ENCODE measurements at places on chromosomes 2 and 18. TPM values are rescaled to one million over a fixed set of nuclear protein-coding genes. Genes with fewer than 3 reads are reported as not detected.
A peak's percentile ranks its signal among the peaks of the same experiment; 100 is the strongest.

The PCARE gene
- total RNA-seq: 2.2 TPM

The RNF152 gene
- total RNA-seq: 18.3 TPM

The ALK gene
- 0.27 TPM for total RNA-seq

The SPP2 gene
- total RNA-seq: 78.5 TPM

The ERMN gene
- total RNA-seq: 0.07 TPM

The DYNAP gene
- not detected for total RNA-seq

The PXDN gene
- total RNA-seq: 78.8 TPM

The TCF23 gene
- not detected for total RNA-seq

The DPP4 gene
- 256 TPM for total RNA-seq

GRCh38 chr2:133867166-133867565 is 298.9 kb upstream of the NCKAP5 start:
- H3K36me3 ChIP-seq: no peaks in the 10 kb centered on the region
- no peak for DNase-seq
- no peak overlapping the region for H3K27ac ChIP-seq
- H3K4me3 ChIP-seq: no peak overlapping the region
- no peaks in the 10 kb centered on the region for H3K27me3 ChIP-seq

DNA sequence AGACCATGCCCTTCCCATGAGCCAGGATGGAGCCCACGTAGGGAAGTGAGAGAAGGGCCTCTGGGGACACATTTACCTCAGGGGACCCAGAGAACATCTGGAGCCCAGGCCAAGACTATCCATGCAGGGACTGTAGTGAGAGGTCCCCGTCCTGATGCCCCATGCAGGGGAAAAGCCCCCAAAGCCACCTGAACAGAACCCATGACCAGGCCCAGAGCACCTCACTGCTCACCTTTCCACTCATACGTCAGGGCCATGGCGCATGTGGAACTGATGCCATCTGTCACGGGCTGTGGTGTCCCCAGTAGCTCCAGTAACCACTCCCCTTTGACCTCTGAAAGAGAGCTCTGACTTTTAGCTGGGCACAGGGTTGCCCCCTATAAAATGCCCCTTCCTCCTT is 106.5 kb upstream of the TEX51 start:
- no peaks in the 10 kb centered on the region for H3K36me3 ChIP-seq
- no peak for DNase-seq
- peaks cover 24% of the 10 kb centered on the region for H3K27me3 ChIP-seq
- no peaks in the 10 kb centered on the region for H3K4me1 ChIP-seq
- no peak overlapping the region for H3K4me3 ChIP-seq

DNA sequence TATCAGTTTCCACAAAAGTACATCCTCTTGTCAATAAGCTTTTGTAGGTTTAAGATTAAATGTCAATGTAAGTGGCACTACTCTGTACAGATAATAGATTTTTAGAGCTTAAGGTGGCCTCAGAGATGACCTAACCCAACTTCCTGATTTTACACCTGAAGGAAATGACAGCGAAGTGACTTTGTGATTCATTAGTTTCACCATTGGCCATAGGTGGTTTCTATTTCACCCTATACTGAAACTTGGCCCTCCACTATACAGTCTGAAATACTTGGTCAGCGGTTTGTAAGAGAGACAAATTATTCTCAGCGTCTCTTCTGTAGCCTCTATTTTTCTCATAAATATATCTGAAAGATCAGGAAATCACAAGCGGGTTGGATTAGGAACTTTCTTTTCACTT is 330.4 kb upstream of the FAM98A start:
- H3K27ac ChIP-seq: no peak overlapping the region
- no peak overlapping the region for H3K4me3 ChIP-seq
- no peaks in the 10 kb centered on the region for H3K27me3 ChIP-seq
- H3K4me1 ChIP-seq: no peaks in the 10 kb centered on the region

GRCh38 chr2:37459095-37459981 is 114.9 kb downstream of the QPCT start:
- DNase-seq: no peak
- H3K36me3 ChIP-seq: no peaks in the 10 kb centered on the region
- H3K4me3 ChIP-seq: no peak overlapping the region
- H3K27ac ChIP-seq: peak overlapping the region; percentile 49
- no peaks in the 10 kb centered on the region for H3K27me3 ChIP-seq

- peaks cover 10% of the 10 kb centered on the region for H3K27me3 ChIP-seq
- no peak within 1 kb of the TSS for H3K27ac ChIP-seq
- H3K36me3 ChIP-seq: no peaks in the 10 kb centered on the region
These were observed at the start of gene NMUR1 for GRCh38 chr2:231530099-231531011. NMUR1 (minus strand) TSS chr2:231530445; CDS start chr2:231530361, 84 bp downstream.

DNA sequence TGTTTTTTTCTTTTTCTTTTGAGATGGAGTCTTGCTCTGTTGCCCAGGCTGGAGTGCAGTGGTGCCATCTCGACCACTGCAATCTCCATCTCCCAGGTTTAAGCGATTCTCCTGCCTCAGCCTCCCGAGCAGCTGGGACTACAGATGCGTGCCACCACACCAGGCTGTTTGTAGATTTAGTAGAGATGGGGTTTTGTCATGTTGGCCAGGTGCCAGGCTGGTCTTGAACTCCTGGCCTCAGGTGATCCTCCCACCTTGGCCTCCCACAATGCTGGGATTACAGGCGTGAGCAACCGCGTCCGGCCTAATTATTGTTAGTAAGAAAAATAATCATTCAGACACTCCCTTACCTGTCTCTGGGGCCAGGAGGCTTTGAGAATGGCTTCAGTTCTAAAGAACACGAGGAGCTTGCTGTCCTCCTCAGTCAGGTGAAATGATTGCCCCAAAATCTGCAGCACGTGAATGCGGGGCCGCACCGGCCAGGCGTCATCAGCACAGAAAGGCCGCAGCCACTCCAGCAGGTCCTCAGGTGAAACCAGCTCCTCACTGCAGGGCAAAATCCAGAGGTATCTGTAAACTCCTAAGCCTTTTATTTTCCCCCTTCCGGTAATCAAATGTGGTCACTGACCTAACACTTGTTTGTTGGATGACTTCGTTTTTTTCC is 342.6 kb downstream of the NBAS start:
- H3K27ac ChIP-seq: no peak overlapping the region
- no peaks in the 10 kb centered on the region for H3K4me1 ChIP-seq
- no peak overlapping the region for H3K4me3 ChIP-seq

DNA sequence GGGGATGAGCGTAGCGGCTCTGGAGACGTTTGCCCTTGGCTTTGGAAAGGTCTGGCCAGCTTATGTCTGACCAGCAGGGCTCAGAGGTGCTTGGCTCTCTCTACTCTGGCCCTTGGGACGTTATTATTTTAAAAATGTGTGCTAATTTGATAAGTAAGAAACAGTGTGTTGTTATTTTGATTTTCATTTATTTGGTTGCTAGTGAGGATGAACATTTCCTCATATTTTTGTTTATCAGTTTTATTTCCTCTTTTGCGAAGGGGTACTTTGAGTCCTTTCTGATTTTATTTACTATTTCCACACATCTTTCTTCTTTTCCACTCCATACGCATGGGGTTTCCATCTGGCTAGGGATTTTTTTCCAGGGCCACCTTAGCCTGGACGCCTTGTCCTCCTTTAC is 11.4 kb downstream of the CXCR4 start:
- no peaks in the 10 kb centered on the region for H3K27me3 ChIP-seq
- no peak overlapping the region for H3K27ac ChIP-seq
- H3K36me3 ChIP-seq: no peaks in the 10 kb centered on the region
- no peak for DNase-seq
- no peaks in the 10 kb centered on the region for H3K4me1 ChIP-seq

DNA sequence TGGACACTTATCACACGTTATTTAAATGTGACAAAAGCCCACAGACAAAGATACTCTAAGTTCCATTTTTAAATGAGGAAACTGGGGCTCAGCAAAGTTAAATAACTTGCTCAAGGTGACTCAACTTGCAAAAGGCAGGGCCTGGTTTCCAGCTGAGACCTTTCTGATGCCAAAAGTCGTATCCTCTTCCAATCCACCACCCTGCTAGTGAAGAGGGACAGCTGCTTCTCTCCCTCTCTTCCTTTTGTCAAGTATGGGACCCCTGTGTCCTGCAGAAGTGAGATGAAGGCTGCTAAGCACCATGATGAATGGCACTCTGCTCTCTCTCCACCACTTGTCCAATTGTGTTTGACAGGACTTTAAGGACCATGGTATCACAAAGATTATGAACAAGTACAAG is 140.9 kb downstream of the DYM start:
- no peaks in the 10 kb centered on the region for H3K36me3 ChIP-seq
- no peak for DNase-seq
- no peaks in the 10 kb centered on the region for H3K27me3 ChIP-seq
- H3K4me1 ChIP-seq: no peaks in the 10 kb centered on the region

- H3K27me3 ChIP-seq: no peaks in the 10 kb centered on the region
- DNase-seq: no peak
- no peaks in the 10 kb centered on the region for H3K4me1 ChIP-seq
- H3K27ac ChIP-seq: peak overlapping the region; percentile 93
These were observed 2.2 kb upstream of the B4GALT6 start for GRCh38 chr18:31686572-31686971.

DNA sequence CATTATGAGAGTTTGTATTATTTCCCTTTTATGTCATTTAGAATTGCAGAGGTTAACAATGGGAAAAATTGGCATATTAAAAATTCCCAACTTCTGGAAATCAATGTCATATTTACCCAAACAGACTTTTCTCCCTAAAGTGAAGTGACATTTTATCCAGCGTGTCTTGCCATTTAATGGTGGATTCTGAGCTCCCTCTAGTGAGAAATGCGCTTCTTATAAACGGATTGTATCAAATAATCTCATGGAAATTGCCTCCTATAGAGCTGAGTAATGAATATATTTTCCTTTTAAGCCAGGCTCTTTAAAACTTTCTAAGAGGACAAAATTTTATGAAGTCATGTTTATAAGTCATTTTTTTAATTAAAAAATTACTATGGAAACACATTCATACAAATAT is 5.7 kb upstream of the GCFC2 start:
- DNase-seq: no peak
- H3K4me1 ChIP-seq: peaks cover under 1% of the 10 kb centered on the region
- no peaks in the 10 kb centered on the region for H3K27me3 ChIP-seq
- H3K36me3 ChIP-seq: no peaks in the 10 kb centered on the region
- no peak overlapping the region for H3K27ac ChIP-seq
- no peak overlapping the region for H3K4me3 ChIP-seq

GRCh38 chr18:9742524-9743131 is 34.5 kb downstream of the RAB31 start:
- no peak for DNase-seq
- peaks cover 22% of the 10 kb centered on the region for H3K4me1 ChIP-seq
- peak overlapping the region; percentile 62 for H3K27ac ChIP-seq
- H3K27me3 ChIP-seq: no peaks in the 10 kb centered on the region
- no peak overlapping the region for H3K4me3 ChIP-seq

DNA sequence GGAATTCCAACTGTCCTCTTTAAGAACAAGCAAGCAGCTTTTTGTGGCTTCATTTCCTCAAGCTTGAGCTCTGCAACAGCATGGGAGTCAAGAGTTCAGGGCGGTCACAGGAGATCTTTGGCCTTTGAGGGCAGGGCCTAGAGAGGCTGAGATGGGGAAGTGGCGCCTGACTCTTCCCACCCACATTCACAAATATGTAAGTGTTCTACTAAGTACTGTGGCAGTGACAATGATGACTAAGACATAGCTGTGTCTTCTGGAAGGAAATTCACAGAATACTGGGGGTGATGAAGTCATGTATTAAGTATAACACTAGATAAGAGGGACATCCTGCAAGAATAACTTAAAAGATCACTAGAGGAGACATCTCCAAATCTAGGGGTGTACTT is 15.0 kb downstream of the RND3 start:
- no peaks in the 10 kb centered on the region for H3K27me3 ChIP-seq
- H3K36me3 ChIP-seq: peaks cover 12% of the 10 kb centered on the region
- peaks cover 84% of the 10 kb centered on the region for H3K4me1 ChIP-seq
- H3K27ac ChIP-seq: peak overlapping the region; percentile 94
- H3K4me3 ChIP-seq: no peak overlapping the region

DNA sequence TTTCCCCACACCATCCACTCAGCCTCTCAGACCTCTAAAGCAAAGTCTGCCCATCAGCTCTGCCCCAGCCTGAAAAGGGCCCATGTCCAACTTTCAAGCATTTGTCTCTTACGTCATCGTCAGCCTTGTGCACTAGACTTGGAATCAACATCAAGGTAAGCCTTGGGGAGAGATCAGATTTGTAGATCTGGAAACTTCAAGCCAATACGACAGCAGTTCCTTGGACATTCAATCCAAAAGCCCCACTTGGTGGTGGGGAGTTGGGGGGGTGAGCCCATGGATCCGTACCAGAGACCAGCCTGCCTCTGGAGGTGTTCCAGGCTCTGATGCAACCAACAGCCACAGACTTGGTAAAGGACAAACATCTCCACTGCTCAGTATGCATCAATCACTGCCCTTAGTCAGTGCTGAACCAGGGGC is 206.8 kb upstream of the MEIS1 start:
- H3K36me3 ChIP-seq: no peaks in the 10 kb centered on the region
- DNase-seq: no peak
- no peak overlapping the region for H3K27ac ChIP-seq
- no peak overlapping the region for H3K4me3 ChIP-seq
- no peaks in the 10 kb centered on the region for H3K4me1 ChIP-seq

DNA sequence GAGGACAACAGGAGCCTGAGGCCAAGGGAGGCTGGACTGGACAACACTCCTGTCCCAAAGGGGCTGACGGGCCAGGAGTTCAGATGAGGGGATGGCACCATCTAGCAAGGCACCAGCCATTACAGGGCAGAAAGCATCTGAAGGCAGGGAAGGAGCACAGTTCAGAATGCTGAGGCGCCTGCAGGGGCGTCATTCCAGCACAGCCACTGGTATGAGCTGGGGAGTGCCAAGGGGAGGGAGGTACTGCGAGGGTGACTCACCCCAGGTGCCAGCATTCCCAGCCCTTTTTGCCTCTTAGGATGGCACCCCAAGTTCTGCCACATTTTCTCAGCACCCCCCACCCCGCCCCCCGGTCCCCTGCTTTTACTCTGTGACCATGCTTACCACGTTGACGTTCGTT is 129.8 kb upstream of the EPAS1 start:
- no peak overlapping the region for H3K4me3 ChIP-seq
- no peak for DNase-seq
- no peak overlapping the region for H3K27ac ChIP-seq
- no peaks in the 10 kb centered on the region for H3K36me3 ChIP-seq
- H3K4me1 ChIP-seq: peaks cover 55% of the 10 kb centered on the region

DNA sequence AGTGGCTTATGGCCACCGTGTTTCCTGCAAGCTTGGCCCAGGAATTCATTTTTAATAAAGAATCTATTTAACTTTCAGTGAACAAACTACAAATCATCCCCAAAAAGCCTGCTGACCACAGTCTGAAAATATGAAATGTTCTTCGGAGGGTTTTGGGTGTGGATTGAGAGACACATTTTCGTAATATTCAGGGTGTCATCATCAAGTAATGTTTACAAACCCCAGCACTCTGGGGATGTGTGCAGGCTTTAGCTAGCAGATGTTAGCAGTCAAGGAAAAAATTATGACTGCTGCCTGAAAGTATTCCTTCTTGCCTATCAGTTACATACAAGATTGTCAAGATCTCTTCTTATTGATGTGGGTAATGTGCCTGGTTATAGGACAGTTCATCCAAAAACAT is 143.9 kb upstream of the FN1 start:
- no peak overlapping the region for H3K4me3 ChIP-seq
- peak overlapping the region; percentile 25 for H3K27ac ChIP-seq
- peaks cover 3% of the 10 kb centered on the region for H3K4me1 ChIP-seq
- H3K27me3 ChIP-seq: no peaks in the 10 kb centered on the region
- H3K36me3 ChIP-seq: no peaks in the 10 kb centered on the region

GRCh38 chr2:142223309-142223708 is 92.5 kb upstream of the LRP1B start:
- H3K27me3 ChIP-seq: no peaks in the 10 kb centered on the region
- H3K4me1 ChIP-seq: no peaks in the 10 kb centered on the region
- no peak overlapping the region for H3K4me3 ChIP-seq
- DNase-seq: no peak

- H3K27me3 ChIP-seq: no peaks in the 10 kb centered on the region
- H3K4me3 ChIP-seq: no peak overlapping the region
- peaks cover 6% of the 10 kb centered on the region for H3K4me1 ChIP-seq
These were observed 905.1 kb downstream of the NRXN1 start for GRCh38 chr2:50126845-50127244.

Measured in hepatocyte (in vitro differentiated cells).